Fibroblast of mammary gland (primary cell): ENCODE measurements at places on chromosomes 2 and 18.

- DNase-seq, result peak; percentile 40
Observed at GRCh38 chr2:223055836-223056235, 3.8 kb downstream of the KCNE4 start.

DNA sequence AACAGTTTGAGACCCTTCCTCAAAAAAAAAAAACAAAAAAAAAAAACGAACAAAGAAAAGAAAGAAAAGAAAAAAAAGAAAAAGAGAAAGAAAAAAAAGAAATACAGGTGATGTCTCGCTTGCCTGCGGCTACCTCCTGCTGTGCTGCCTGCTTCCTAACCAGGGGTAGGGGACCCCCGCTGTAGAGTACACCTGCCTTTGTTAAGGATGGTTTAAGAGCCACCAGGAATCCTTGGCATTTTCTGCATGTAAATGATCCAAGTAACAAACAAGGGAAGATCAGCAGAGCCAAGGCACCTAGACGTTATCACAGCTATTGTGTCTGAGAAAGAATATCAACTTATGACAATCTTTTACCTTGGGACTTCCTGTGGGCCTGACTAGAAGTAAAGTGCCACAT is 856.8 kb upstream of the GCFC2 start:
- no peak for DNase-seq

GRCh38 chr18:12359515-12359927 is 17.5 kb downstream of the AFG3L2 start:
- peak; percentile 68 for DNase-seq

- no peak for DNase-seq
Observed at GRCh38 chr2:14752295-14752694, 119.8 kb downstream of the LRATD1 start.

- no peak for DNase-seq
Observed at GRCh38 chr2:207871911-207872310, 102.2 kb upstream of the FZD5 start.

DNA sequence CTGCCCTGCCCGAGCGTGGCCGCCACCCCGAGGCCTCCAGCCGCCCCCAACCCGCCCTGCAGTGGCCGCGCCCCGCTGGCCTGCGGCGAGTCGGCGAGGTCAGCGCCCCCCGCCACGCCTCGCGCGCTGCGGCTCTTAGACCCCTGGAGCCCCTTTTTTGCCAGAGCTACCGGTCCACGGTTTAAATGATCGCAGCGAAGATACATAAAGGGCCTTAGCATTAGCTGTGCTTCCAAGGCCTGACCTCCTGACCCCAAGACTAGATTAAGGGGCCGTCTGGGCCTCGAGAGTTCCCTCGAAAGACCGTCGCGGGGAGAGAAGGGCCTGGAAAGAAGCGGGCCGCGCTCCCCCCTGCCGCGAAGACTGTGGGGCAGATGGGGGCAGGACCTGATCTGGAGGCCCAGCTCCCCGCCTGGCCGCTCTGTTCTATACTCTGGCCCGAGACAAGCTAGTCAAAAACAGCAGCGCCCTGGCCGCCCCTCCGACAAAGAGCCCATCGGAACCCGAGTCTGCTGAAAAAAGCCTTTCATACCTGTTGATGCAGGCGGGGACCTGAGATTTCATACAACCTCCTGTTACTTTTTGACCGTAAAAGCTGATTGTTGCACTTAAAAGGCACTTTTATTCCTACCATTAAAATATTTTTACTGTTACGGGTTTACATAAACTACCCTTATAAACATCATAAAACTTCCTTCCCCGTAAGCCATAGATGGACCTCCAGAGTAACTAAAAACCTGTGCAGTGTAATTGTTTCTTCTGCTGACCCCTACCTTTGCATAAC is 68.7 kb upstream of the PSMD14 start:
- no peak for DNase-seq
